ENCODE measurements at places on chromosomes 12 and 14.

GRCh38 chr12:52316290-52316689, 4.9 kb downstream of the KRT83 start:
- no peak for DNase-seq

GRCh38 chr12:128339126-128339520, 72.2 kb downstream of the TMEM132C start:
- DNase-seq = peak; percentile 8

GRCh38 chr12:27841392-27841882, 61.4 kb upstream of the MANSC4 start:
- DNase-seq = peak; percentile 82

GRCh38 chr12:3171195-3171591, 94.0 kb downstream of the TSPAN9 start:
- peak; percentile 25 for DNase-seq

GRCh38 chr12:132507161-132507538, 17.2 kb downstream of the FBRSL1 start:
- DNase-seq = no peak

DNA sequence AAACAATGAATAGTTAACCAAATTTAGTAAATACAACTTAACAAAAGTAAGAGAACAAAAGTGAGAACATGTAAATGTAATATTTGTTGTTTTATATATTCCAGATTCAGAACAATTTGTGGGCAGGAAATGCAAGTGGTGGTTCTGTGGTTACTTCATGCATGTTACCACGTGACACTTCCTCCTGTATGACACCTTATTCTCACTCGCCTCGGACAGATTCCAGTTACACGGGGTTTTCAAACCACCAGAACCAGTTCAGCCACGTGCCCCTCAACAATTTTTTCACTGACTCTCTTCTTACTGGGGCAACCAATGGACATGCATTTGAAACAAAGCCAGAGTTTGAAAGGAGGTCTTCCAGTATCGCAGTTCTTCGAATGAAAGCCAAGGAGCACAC, 21.0 kb downstream of the ALX1 start:
- no peak for DNase-seq

DNA sequence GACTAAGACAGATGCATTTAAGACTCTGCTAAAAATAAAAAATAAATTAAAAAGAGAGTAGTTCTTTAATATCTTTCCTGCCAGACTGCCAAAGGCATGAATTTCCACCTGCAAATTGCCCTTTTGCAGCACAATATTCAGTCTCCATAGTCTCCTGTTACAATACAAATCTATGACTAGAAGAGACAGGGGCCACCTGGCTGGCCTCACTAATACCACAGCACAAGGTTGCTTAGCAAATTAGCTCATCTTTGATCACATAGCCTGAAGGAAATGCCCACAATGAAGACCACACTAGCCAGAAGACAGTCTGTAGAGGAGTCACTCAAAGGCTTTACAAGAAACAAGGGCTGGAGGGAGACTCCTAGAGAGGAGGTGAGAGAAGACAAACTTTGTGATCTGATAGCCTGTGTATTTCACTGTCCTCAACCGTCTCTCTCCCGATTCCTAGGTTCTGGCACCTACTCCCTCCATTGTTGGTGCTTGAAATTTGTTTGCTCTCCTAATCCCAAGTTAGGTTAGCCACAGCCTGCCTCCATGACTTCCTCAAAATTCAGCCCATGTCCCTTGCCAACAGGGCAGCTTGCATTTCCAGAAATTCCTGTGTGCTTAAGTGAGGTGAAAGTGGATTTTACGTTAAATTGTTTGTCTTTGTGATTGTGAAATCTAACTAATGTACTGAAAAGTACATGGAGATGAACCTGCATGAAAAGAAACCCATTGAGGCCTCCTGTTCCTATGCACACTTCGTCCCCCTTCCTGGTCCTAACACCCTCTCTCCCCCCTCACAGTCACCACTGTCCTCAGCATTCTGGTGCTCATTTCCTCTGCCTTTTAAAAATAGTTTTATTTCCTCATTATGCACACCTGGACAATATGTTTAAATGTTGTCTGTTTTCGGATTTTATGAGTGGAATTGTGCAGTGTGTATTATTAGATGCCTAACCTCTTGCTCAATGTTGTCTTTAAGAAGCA, 88.7 kb upstream of the PLXNC1 start:
- no peak for DNase-seq

- no peak for DNase-seq
These were observed 352.9 kb upstream of the RGS6 start for GRCh38 chr14:71579331-71579730.

DNA sequence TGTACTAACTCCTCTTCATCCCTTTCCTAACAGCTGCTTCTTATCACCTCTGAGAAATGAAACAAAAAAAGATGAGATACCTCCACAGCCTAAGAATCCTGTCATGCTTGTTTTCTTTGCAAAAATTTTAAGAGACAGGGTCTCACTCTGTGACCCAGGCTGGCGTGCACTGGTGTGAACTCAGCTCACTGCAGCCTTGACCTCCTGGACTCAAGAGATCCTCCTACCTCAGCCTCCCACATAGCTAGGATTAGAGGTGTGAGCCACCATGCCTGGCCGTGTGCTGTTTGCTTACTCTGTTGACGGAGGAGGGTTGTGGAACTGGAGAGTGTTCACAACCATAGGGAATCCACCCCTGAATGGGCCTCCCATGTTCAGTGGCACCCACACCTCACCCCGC, 16.2 kb downstream of the CSRNP2 start:
- no peak for DNase-seq

DNA sequence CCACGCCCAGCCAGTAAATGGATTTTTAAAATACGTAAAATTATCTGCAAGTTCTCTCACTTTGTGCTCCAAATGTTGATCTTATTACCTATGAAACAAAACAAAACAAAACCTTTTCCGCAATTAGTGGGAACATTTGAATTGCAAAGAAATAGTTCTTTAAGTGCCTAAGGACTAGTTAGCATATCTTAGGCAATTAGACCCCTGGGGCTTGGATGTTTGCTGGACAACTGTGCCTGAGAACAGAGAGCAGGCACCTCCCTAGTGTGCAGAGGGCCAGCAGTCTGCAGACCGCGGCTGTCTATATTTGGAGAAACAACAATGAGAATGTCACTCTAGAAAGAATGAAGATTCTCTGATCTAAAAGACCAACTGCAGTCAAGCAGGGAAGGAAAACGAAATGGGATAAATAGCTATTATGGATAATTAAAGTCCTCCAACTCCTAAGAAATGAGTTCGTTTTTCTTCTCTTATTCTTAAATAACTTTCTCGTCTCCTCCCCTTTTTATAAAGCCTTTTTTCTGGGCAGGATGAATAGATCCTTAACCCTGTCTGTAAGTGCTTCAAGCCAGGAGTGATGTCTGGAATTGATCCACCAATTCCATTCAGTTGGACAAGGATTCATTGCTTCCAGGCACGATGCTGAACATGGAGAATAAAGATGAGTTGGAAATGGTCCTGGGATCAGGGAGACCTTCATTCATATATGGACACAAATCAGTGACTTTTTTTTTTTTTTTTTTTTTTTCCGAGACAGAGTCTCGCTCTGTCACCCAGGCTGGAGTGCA, 16.2 kb downstream of the SLC17A8 start:
- no peak for DNase-seq

DNA sequence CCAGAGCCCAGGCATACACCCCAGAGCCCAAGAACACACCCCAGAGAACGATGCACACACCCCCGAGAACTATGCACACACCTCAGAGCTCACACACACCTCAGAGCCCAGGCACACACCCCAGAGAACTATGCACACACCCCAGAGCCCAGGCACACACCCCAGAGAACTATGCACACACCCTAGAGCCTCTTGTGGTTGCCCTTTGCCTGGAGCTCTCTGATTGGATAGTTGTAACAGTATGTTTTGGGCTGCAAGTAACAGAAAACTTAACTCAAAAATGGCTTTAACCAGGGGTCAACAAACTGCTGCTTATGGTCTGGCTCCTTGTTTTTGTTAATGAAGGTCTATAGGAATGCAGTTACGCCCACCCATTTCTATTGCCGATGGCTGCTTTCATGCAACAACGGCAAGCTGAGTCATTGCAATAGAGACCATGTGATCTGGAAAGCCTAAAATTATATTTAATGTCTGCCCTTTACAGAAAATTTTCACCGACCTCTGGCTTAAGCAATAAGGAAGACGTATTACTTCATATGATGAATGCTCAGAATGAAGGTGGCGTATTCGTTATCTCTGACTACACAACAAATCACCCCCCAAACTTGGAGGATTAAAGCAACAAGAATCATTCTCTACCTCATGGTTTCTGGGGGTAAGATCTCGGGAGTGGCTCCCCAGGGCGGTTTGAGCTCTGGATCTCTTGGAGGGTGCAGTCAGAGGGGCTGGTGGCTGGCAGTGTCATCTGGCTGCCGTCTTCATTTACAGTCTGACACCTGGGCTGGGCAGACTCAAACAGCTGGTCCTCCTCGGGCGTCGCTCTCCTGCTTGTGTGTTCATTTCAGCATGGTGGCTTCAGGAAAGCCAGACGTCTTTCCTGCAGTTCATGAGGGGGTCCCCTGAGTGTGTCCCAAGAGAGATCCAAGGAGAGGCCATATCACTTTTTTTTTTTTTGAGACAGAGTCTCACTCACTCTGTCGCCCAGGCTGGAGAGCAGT, 66.3 kb upstream of the NCOR2 start:
- no peak for DNase-seq

- no peak for DNase-seq
These were observed 199.0 kb upstream of the ATP2B1 start for GRCh38 chr12:89907659-89908058.

GRCh38 chr12:68939505-68939904, 6.5 kb upstream of the CPM start:
- no peak for DNase-seq

GRCh38 chr12:56221757-56222530, at the start of gene RNF41:
RNF41 (minus strand) TSS chr12:56221922; CDS start chr12:56214047, 7,875 bp downstream.
- DNase-seq = peak; percentile 98

DNA sequence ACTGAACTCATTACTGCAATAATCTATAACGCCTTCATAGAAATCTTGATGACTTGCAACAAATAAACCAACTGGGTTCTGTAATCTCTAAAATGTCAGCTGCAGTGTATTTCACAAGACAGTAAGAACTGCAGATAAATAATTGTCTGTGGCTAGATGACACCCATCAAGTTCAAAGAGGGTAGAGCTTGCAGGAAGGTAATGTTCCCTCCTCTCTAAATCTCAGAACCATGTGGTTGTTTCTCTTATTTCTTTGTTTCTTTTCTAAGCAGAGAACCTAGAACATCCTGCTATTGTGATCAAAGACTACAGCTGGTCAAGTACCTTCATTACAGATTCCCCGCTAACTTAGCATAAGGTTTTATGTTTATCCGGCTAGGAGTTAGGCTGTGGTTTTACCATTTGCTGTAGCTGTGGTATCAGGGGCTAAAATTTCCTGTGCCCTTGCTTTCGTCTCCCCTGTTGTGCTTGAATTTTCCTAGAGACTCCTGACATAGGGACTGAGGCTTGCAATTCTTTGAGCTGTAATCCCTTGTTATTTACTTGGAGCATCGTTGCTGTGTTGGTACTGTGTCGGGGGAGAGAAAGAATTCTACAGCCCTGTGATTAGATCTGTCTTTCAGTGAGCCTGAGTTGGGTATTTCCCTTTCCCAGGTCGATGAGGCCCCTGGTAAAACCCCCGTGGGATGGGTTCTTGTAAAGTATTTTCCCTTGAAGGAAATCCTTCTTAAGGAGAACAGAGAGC, 253.1 kb upstream of the BTG1 start:
- no peak for DNase-seq

DNA sequence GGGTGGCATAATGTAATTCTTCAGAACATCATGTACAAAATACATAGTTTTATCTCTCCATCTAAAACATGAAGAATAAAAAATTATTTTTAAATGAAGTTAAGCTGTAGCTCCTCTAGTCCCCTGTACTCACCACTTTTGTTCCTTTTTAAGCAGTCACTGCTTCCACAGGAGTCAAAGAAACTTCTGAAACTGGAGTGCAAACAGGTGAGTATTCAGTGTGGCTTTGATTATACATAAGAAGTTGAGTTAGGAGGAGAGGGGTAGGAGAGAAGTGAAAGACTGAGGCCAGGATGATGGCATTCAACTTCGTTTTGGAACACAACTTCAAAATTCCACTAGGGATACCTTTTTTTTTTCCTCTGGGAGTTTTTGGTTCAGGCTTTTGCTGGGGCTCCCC, 131.4 kb upstream of the CNTN1 start:
- no peak for DNase-seq

GRCh38 chr14:95067526-95067925, 89.8 kb downstream of the DICER1 start:
- DNase-seq = no peak

- DNase-seq = no peak
These were observed 36.4 kb upstream of the SYT10 start for GRCh38 chr12:33476058-33476457.

DNA sequence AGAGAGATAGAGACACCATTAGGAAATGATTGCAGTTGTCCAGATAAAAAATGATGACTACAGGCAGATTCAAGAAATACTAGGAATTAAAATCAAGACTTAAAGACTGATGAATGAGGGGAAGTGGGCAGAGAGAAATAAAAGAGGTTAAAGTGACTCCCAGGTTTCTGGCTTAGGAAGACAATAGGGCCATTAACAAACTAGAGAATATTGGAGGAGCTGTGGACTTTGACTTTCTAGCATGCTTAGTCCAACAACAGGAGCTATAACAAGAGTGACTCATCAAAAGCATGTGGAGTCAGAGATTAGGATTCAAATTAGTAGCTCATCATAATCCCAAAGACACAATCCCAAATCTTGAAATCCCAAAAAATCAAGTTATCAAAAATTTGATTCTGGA, 101.5 kb downstream of the BMP4 start:
- DNase-seq = no peak

DNA sequence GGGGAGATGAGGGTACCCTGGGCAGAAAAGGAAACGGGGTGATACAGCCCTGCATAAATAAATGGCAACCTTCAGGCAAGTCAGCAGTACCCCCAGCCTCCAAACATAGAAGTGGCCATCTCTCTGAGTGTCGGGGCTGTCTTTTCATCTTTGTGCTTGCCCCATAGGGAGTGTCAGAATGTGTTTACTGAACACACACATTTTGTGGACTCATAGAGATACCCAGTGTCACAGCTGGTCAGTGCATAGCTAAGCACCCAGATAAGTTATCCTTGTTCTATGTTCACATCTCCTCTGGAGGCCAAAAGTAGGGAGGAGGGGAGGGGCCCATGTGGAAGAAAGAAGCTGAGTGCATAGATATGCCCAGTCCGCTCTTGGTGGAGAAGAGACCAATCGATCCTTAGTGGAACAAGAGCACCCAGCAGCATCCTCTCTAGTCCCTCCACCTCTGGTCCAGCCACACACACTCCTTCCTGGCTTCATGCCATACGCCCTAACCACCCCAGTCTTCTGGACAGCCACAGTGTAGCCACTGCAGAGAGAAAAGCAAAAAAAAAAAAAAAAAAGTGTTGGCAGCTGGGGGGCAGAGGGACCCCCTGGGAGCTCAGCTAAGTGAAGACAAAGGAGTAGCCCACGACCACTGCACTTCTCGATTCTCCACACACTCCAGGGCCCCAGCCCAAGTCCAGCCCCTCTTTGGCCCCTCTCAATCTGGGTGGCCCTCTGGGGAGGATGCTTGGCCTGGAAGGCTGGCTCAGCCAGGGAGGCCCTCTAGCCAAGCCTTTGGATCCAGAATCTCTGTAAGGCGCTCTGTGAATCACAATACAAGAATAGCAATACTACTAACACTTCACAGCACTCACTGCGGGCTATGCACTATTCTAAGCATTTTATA, 2.6 kb downstream of the ITGA7 start:
- DNase-seq = no peak

GRCh38 chr12:11510671-11511070, 115.3 kb upstream of the PRB2 start:
- DNase-seq = no peak
